ENCODE measurements at places on chromosomes 7 and 10.

GRCh38 chr7:18086165-18087025 lies 58.7 kb upstream of the PRPS1L1 start:
- DNase-seq = no peak

DNA sequence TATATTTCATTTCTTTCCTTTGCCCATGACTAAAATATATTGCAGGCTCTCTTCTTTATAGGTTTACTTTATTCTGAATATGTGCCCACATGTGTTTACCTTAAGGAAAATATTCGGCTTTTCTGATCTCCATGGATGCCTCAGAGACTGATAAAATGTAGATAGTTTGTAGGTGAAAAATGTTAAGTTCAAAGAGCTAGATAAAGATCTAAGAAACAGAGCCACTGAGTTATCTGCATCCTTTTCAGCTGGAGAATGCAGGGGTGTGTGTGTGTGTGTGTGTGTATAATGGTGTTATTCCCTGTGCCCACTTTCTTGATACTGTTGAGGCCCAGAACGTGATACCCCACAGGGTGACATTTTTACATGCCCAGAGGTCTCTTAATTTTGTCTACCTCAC lies 150.8 kb downstream of the LRRC4 start:
- DNase-seq = no peak

DNA sequence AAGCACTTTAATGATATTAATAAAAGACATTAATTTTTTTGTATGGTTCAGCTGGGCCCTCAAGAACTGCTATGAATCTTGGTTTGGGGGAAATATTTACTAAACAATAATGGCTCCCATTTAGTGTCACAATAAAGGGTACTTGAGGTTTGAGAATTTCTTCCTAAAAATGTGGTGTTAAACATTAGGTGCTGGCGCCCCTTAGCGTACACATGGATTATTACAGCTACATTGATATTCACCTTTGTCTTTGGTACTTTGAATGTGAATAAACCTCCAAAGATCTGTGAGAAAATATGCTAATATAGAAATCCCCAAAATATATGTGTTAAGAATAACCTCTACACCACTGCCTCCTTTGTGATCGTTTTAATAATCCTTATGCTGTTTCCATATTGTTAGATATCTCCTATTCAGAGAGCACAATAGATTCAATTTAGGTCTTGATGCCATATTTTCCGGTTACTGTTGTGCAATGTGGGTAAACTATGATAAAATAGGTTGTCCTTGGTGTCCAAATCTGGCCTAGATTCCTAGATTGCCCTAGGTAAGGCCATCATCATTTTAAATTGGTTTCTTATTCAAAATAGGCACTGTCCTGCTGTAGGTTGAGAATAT lies 161.8 kb upstream of the CACNA2D1 start:
- peak; percentile 6 for DNase-seq

DNA sequence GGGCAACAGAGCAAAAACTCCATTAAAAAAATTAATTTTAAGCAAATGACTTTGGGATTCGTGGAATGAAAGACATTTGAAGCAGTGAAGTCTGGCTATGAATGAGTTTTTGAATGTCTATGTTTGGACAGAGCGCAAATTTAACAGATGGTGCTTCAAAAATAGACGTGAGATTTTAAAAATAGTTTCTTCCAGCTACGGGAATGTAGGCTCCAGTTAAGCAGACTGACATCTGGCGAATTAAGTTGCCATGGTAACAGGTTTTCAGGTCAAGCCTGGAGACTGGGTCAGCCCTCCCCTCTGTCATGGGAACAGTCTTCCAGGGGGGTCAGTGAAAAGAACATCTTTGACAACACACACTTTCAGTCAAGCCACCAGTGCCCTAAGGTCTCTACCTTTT lies 62.0 kb downstream of the MYOF start:
- DNase-seq = no peak

GRCh38 chr7:112449353-112449752 lies 907 bp upstream of the IFRD1 start:
- peak; percentile 60 for DNase-seq

DNA sequence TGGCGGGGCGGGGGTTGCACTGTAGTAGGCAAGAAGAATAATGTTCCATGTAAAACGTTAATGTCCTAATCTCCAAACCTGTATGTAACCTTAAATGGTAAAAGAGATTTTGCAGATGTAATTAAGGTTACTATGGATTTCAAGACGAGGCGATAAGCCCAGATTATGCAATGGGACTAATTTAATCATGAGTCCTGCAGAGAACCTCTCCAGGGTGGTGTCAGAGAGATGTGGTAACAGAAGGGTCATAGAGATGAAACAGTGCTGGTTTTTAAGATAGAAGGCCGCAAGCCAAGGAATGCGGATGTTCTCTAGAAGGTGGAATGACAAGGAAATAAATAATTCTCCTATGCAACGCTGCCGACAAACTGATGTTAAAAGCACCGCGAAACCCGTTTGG lies 57.1 kb downstream of the UBE3C start:
- DNase-seq = no peak

DNA sequence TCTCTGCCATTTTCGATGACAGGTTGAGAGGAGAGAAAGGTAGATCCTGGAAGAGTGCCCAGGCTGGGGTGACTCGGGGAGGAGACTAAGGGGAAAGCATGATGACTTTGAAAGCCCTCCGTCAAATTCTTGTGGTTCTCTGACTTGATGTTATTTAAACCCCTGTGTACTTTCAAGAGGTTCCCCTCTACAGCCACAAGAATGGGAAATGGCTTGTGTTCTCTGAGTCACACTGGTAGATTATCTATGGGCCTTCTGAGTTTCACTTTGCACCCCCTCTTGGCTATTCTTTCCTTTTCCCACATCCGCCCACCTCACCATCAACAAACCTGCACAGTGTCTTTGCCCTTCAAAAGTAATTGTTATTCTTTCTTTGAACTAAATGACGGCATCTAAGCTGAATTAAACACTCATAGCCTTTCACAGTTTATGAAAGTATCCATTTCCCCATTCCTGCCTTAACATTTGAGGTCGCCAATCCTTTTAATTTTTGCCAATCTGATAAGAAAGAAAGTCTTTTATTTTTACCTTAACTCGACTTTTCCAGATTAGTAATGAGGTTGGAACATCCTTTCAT lies 24.1 kb downstream of the PRF1 start:
- peak; percentile 68 for DNase-seq

- no peak for DNase-seq
Measured at GRCh38 chr7:7014827-7015595, 167.3 kb upstream of the C1GALT1 start.

DNA sequence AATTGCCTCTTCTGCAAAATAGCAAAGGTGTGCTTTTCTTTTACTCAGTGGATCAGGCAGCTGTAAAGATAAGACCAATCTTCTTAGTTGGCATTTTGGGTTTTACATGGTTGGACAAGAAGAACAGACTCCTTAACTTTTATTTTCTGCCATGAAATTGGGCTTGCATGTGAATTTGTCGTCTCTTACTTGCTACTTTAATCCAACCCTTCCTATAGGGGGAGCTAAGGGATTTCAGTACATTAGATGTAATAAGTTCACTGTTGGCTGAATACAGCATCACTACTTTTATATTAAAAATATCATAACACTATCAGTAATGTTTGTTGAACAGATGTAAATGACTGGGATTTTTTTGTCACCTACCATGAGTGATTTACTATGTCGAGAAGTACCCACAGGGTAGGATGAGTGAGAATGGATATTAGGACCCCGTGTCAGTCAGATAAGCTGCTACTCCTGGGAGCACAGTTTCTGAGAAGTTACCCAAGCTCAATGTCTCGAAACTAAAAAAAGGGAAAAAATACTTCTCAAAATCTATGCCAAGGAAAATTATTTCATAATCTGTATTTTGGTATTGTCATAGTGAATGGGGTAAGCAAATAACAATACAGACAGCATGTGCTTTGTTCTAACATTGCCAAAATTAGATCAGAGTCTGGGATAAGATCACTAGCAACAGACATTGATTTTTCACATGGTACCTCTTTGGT lies 127.4 kb upstream of the AGR3 start:
- DNase-seq = peak; percentile 18

- DNase-seq = no peak
Measured at GRCh38 chr7:17279061-17279460, 19.4 kb upstream of the AHR start.

DNA sequence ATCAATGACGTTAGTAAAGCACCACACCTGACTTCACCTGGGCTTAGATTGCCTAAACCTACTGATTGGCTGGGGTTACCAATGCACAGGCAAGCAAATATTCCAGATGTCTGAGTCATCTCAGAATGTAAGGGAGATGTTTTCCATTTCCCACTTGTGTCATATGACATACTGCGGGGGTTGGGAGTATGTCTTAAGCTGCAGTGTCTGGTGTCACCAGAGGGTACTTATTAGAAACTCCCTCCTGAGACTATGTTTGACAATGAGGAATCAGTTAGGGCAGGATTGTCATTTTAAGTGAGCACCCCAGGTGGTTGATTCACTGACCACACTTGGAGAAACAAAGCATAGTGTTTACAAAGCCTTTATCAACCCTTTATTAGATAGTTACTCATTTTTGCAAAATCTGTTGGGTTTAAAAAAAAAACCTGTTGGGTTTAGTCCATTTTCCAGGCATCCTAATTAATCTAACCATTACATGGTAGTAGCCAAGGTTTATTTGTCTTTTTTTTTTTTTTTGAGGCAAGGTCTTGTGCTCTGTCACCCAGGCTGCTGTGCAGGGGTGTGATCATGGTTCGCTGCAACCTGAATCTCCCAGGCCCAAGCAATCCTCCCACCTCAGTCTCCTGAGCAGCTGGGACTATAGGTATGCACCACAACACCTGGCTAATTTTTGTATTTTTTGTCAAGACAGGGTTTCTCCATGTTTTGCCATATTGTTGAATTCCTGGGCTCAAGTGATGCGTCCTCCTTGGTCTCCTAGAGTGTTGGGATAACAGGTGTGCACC lies 72.5 kb downstream of the CDK6 start:
- peak; percentile 63 for DNase-seq

- DNase-seq = no peak
Measured at GRCh38 chr10:60536529-60537114, 146.9 kb upstream of the ANK3 start.

- no peak for DNase-seq
Measured at GRCh38 chr7:111835066-111835465, 272.8 kb upstream of the IMMP2L start.

- DNase-seq = no peak
Measured at GRCh38 chr7:80530136-80530535, 18.3 kb upstream of the GNAT3 start.

DNA sequence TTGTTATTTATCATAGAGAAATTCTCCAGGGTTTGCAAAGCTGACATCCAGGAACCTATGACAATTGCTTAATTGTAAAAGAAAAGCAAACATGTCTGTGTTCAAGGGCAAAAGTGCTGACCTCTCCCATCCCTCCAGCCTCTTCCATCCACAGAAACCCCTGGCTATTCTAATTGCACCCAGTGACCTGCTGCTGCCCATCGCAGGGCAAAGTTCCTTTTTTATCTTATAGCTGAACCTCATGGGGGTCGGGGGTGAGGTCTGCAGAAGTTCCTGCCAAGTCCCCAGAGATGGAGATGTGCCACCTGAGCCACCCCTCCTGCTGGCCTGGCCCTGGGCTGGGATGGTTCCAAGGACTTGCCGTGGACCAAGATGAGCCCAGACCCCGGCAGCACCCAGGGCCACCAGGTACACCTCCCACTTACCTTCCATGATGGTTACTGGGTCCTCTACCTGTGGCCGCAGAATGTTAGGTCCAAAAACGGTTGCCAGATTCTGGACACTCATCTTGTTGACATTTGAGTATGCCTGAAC lies 146.5 kb downstream of the MAPK8 start:
- no peak for DNase-seq

- no peak for DNase-seq
Measured at GRCh38 chr10:72094574-72094973, 6.2 kb upstream of the SPOCK2 start.

DNA sequence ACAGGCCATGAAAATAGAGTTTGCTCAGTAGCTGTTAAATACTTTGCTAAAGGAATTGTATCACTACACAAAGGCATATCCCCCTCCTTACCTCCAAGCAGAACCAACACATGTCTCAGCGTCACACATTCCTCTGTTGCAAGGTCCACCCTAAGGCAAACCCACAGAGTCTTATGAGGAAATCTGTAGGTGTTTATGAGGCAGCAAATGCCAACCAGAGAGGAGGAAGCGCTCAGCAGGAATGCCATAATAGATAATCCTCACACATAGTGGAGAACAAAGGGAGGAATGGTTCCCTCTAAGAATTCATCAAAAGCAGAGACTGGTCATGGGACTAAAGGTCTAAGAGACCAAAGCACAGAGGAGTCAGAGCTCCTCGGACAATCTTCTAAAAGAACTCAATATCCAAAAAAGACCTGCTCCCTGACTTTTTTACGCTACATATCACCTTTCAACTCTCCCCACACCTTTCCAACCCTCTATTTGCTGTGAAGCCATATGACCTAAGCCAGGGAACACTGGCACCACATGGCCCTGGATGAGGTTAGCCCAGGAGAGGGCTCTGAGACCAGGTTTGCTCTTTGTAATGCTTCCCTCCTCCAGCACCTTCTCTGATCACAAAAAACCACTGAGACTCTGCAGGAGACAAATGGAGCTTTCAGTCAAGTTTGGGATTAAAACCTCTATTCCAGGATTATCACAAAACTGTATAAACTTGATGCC lies 7.3 kb downstream of the SLC25A13 start:
- no peak for DNase-seq

GRCh38 chr10:43038783-43039623 lies 37.9 kb upstream of the RET start:
- no peak for DNase-seq

GRCh38 chr7:108045154-108045553 lies 42.2 kb upstream of the LAMB1 start:
- no peak for DNase-seq

DNA sequence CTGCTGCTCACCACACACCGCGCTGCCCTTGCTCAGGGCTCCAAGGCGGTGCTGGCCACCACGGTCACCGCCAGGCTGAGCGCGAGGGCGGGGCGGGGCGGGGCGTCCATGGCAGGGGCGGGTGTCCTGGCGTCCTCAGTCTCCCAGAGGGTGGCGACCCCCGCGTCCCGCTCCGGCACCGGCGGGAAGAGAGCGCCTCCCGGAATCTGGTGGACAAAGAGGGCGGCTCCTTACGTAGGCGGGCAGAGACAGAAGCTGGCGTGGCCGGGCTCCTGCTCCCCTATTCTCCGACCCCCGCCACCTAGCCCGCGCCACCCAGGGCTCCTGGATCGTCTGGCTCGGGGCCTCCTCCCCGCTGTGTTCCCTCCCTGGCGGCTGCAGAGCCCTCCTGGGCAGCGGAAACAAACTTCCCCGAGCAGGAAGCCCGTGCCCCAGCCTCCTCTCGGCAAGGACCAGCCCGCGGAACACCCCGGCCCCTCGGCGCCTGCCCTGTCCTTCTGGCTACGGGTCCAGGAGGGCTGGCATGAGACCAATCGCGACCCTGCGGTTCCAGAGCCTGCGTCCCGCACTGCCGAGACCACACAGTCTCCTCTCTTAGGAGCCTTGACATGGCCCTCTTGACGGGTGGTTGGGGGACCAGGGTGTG lies 133.8 kb upstream of the ZNF92 start:
- DNase-seq = peak; percentile 15

DNA sequence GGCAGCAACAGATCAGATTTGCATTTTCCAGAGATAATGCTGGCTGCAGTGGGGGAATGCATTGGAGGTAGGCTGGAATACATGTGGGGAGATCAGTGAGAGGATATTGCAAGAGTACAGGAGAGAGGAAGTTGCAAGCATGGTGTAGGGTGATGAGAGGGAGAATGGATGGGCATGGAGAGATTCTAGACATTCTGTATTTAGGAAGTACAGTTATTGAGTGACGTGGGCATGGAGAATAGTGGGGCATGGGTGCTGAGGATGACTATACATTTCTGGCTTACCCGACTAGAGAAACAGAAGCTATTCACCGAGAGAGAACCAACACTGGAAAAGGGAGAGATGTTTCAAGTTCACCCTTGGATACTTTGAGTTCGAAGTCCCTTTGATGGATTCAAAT lies 116.9 kb upstream of the SVIL start:
- DNase-seq = no peak

All from HepG2 (cell line).